ENCODE measurements at places on chromosomes 2 and 18.

- DNase-seq: no peak
These were observed 218.8 kb upstream of the NRP2 start for GRCh38 chr2:205463466-205464025.

DNA sequence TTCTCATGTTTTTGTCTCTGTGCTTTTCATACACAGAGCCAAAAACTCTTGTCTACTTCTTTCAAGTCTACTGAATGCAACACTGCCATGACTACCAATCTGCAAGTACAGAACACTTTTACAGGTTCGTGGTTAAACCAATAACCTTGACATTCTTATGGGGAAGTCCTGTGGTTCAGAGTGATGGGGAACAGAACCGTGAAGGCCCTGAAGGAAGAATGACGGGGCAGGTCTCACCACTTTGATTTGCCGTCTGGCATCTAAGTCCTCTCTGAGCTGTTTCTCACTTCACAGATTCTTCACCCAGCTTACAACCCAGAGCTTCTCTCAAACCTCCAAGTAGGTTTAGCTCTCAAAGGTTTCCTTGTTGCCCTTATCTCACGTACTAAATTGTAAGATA, 117.5 kb upstream of the SNTG2 start:
- DNase-seq: no peak

- DNase-seq: no peak
These were observed 85.1 kb downstream of the LBH start for GRCh38 chr2:30316408-30316807.

DNA sequence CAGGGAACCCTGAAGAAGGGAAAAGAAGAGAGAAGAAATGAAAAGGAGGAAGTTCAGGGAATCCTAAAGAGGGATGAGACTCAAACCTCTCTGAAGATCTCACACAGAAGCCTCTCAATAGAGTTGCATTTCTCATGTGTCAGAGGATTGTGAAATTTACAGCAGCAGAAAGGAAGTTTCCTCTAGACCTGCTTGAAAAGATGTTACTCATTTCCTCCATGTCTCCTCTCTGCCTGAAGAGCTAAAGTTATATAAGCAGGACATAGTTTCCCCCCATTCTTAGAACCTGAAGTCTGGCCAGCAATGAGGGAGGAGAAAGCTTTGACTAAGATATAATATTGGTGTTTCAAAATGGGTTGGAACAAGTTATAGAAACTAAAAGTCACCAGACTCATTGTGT, 1155.6 kb downstream of the LRP1B start:
- no peak for DNase-seq

DNA sequence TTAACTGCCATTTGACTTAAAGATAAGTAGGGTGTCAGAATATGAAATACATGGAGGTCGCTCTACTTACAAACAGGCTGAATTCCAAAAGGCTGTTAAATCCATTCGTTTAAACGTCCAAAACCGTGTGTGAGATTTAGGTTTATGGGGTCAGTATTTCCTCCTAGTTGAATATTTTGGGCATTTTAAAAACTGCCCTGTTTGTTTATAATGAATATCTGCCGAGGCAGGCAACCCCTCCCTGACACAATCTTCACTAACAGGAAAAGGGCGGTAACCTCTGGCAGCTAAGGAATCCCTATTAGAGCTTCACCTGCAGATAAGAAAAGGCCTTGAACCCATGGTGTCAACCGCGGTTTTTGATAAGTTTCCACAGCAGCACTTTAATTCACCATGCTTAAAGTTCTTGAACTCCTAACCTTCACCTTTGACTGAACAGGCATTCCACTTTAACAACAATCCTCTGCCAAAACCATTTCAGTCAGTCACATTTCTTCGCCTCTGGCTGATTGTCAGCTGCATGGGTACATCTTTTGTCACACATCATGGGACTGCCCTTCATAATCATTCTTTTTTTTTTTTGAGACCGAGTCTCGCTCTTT, 17.8 kb downstream of the TRAK2 start:
- DNase-seq: no peak

DNA sequence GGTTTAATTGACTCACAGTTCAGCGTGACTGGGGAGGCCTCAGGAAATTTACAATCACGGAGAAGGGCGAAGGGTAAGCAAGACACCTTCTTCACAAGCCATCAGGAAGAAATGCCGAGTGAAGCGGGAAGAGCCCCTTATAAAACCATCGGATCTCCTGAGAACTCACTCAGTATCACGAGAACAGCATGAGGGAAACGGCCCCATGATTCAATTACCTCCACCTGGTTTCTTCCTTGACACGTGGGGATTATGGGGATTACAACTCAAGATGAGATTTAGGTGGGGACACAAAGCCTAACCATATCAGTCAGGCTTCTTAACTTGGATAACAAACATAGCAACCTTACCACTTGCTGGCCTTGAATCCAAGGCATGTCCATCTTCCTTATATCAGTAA, 289.0 kb upstream of the STON1 start:
- no peak for DNase-seq

GRCh38 chr2:238125127-238125885, 13.2 kb upstream of the KLHL30 start:
- DNase-seq: no peak

DNA sequence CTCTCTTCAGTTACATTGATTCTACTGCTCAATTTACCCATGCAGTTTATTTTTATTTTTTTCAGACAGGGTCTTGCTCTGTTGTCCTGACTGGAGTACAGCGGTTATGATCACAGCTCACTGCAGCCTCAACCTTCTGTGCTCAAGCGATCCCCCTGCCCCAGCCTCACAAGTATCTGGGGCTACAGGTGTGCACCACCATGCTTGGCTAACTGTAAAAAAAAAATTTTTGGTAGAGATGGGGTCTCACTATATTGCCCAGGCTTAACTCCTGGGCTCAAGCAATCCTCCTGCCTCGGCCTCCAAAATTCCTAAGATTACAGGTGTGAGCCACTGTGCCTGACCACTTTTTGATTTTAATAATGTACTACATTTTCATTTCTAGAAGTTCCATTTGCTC, 93.8 kb upstream of the RNU4ATAC start:
- no peak for DNase-seq

- no peak for DNase-seq
These were observed 19.4 kb downstream of the TMEM18 start for GRCh38 chr2:657766-658165.

GRCh38 chr2:65436824-65437221, 4.4 kb upstream of the SPRED2 start:
- no peak for DNase-seq

DNA sequence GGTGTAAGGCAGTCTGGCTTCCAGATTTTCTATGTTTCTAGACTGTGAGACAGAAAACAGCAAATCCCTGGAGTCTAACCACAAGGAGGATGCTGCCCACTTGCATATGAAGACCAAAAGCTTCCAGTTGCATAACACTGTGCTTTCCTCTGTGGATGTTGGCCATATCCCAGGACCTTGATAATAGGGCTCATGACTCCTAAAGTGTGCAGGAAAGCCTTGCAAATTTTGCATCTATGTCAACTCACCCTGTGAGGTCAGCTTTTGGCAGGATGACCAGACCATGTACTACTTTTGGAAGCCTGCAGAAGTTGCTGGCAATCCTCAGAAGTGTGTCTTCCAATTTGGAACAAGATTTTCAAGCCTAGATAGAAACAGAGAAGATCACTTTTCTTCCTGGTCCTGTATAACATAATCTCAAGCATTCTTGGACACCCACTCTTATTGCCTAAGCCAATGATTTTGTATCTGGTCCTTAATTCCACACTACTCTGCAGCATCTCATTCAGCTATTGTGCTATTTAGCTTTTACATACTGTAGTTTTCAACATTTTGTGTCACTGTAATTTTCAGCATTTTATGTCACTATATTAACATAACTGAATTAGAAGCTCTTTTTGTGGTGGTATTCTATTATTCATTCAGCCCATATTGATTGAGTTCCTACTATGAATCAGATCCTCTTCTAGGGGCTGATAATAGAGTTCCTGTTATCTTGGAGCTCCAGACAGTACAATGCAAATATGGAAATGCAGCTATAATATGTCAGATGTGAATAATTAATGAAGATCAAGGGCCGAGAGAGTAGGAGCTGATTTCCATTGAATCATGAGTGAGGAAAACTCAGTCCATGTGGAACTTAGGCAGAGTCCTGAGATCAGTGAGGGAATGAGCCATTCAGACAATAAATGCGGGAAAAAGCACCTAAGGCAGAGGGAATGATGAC, 85.3 kb upstream of the RAB27B start:
- peak; percentile 62 for DNase-seq

DNA sequence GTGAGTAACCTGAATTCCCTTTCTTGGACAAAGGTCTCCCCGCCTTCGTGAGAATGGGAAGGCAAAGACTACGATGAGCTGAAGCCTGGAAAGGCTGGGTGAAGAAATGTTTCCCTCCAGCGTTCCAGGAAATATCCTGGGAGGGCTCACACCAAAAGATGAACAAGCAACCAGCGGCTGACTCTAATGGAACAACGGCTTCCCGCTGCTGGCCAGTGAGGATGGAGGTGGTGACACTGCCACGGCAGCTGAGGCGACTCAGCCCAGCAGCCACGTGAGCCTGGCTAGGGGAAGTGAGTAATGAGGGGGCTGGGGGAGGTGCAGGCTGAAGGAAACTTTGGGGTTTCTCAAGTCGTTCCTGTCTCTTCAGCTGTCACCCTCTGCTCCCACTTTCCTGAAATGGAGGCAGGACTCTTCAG, 105.0 kb upstream of the SMAD7 start:
- no peak for DNase-seq

GRCh38 chr2:127675331-127676261, at the start of gene LIMS2:
TSS of gene LIMS2 (minus strand) at chr2:127675530. CDS start at chr2:127675024, 506 bp downstream.
- peak; percentile 28 for DNase-seq

- peak; percentile 47 for DNase-seq
These were observed 17.6 kb upstream of the CD28 start for GRCh38 chr2:203688798-203689197.

GRCh38 chr2:31170071-31170698, 31.9 kb upstream of the GALNT14 start:
- peak; percentile 60 for DNase-seq

DNA sequence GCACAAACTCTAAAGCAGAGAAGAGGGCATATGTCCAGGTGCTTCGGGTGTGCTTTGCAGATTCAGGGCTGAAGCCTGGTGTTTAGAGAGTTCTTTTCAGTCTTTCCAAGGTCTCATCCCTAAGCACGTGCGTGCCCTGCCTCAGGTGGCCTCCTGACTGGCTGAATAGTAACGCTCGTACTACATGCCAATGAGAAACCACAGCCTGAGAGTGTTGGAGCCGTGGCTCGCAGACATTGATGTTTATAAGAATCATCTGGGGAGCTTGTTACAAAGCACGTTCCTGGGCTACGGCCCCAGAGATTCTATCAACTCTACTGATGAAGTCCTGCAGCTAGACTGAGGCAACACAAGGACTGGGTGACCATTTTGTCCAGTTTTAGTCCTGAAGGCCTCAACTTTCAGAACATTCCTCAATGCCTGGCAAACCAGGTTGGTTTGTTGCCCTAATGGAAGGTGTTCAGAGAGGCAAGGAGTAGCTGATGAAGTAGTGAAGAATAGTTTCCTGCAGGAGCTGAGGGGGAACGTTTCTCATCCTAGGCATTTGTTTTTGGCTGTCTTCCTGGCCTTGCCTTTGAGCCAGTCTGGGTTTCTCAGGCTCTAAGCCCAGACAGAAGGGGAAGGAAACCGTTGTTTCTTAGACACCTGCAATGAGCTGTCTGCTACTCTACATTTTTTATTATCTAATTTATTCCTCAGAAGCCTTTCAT, 31.5 kb upstream of the HAAO start:
- DNase-seq: no peak

- DNase-seq: no peak
These were observed 160.4 kb upstream of the FOSL2 start for GRCh38 chr2:28232295-28232694.

GRCh38 chr2:28751956-28752630, 463 bp downstream of the PPP1CB start:
- peak; percentile 33 for DNase-seq

DNA sequence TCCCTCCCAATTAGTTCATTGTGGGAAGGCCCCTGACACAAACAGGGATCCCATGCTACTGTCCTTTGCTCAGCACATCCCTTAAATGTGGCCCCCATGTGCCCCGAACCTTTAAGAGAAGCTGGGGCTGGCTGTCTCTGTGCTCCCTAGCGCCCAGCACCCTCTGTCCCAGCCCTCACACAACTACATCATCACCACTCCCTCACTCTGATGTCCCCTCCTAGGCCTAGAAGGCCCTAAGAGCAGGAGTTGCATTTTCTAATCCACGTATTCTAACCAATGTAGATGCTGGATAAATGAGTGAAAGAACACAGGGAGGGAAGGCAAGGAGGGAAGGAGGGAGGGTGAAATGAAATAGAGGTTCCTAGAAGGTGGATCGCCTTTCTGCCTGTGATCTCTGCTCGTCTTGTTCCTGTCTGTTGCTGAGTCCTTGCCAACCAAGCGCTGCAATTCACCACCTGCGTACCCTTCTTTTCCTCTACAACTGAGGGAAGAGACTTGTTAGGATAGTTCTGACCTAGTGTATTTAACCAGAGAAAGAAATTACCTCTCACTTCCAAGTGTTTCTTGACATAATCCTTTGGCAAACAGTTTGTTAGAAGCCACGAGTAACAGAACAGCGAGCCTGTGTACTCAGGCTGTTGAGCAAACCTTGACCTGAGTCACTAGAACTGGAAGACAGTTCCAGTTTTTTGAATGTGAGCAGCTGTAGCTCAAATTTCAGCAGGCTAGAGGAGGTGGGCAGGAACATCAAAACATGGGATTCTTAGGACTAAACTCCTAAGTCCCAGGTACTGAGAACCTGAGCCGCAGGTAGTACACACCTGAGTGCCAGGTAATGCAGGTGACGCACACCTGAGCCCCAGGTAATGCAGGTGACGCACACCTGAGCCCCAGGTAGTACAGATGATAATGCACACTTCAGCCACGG, 181.5 kb upstream of the ID2 start:
- peak; percentile 57 for DNase-seq

- DNase-seq: no peak
These were observed 67.3 kb upstream of the CSRNP3 start for GRCh38 chr2:165402162-165402561.

- DNase-seq: no peak
These were observed 97.3 kb upstream of the MCFD2 start for GRCh38 chr2:47012866-47013265.

- no peak for DNase-seq
These were observed 29.7 kb downstream of the CNDP1 start for GRCh38 chr18:74563999-74564398.

GRCh38 chr18:59593291-59593717, 103.9 kb downstream of the CCBE1 start:
- DNase-seq: no peak

GRCh38 chr2:125169022-125169763, 1144.1 kb downstream of the CNTNAP5 start:
- DNase-seq: no peak

GRCh38 chr2:177430411-177430810, 37.8 kb downstream of the AGPS start:
- no peak for DNase-seq

GRCh38 chr18:77870894-77871293, 621.2 kb downstream of the GALR1 start:
- no peak for DNase-seq

GRCh38 chr2:78281164-78281563, 744.3 kb upstream of the REG3G start:
- no peak for DNase-seq

Data from body of pancreas (tissue), 4 donors.